Tibial nerve (tissue), 4 donors: ENCODE measurements at places on chromosomes 13 and 19. TPM values are rescaled to one million over a fixed set of nuclear protein-coding genes. Genes with fewer than 3 reads are reported as not detected.

- H3K4me1 ChIP-seq: no peaks in the 10 kb centered on the region
- H3K27me3 ChIP-seq: peaks cover 2% of the 10 kb centered on the region
- no peak overlapping the region for H3K4me3 ChIP-seq
- H3K27ac ChIP-seq: no peak overlapping the region
- H3K36me3 ChIP-seq: no peaks in the 10 kb centered on the region
These were observed 27.9 kb upstream of the PARP4 start for GRCh38 chr13:24540236-24541126.

TMC4 gene
- total RNA-seq: 4.4 TPM

- peak overlapping the region; percentile 12 for H3K27ac ChIP-seq
- no peaks in the 10 kb centered on the region for H3K27me3 ChIP-seq
- H3K4me3 ChIP-seq: peak overlapping the region; percentile 46
- peaks cover 19% of the 10 kb centered on the region for H3K4me1 ChIP-seq
- H3K36me3 ChIP-seq: no peaks in the 10 kb centered on the region
These were observed 58.3 kb downstream of the GPALPP1 start for GRCh38 chr13:45047394-45048310.

DNA sequence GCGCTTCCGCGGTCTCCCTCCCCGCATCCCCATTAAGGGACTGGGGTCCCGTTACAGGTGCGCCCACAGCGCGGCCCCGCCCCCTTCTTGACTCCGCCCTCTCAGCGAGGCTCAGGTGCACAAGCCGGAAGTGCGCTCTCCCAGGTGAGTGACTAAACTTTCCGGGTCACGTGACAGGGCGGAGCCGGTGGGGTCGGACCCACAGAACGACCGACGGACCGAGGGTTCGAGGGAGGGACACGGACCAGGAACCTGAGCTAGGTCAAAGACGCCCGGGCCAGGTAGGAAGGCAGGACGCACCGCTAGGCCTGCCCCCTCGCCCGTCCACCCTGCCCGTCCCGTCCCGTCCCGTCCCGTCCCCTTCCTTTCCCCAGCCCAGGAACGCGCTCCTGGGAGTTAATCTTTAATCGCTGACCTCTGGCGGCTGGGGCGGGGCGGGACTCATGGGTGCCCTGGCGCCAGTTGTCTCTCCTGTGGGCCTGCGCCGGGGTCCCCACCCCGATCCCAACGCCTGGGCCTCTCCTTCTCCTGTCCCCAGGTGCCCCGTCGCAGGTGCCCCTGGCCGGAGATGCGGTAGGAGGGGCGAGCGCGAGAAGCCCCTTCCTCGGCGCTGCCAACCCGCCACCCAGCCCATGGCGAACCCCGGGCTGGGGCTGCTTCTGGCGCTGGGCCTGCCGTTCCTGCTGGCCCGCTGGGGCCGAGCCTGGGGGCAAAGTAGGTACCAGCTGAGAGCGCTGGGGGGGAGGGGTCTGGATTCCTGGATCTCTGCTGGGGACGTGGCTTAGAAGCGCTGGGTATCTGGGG is at the start of gene CRB3:
Gene CRB3, plus strand, starts transcription at position 202 of the 804 bp plus-strand sequence. Its CDS starts 431 bp downstream, at position 633.
- H3K27me3 ChIP-seq: no peaks in the 10 kb centered on the region
- no peaks in the 10 kb centered on the region for H3K36me3 ChIP-seq
- no peak within 1 kb of the TSS for H3K4me3 ChIP-seq

DNA sequence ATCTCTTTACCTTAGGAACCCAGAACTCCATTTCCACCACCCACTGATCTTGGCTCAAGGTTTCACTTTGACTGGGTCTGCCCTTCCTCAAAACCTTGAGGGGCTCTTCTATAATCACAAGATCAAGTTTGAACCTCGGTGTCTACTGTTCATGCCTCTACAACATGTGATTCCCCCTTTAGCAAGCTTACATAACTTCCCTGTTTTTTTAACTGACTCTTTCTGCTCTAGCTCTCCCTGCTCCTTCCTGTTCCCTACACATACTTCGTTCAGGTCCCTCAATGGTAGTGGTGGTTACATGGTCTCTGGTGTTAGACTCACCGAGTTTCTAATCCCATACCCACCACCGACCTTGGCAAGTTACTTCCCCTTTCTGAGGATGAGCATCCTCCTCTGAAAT is 26.7 kb downstream of the CEACAM8 start:
- H3K4me1 ChIP-seq: no peaks in the 10 kb centered on the region
- no peak overlapping the region for H3K4me3 ChIP-seq
- DNase-seq: no peak
- H3K27ac ChIP-seq: no peak overlapping the region
